ENCODE measurements at places on chromosomes 7 and 10.

GRCh38 chr10:35959252-35959651 is 317.2 kb upstream of the FZD8 start:
- no peak for DNase-seq

DNA sequence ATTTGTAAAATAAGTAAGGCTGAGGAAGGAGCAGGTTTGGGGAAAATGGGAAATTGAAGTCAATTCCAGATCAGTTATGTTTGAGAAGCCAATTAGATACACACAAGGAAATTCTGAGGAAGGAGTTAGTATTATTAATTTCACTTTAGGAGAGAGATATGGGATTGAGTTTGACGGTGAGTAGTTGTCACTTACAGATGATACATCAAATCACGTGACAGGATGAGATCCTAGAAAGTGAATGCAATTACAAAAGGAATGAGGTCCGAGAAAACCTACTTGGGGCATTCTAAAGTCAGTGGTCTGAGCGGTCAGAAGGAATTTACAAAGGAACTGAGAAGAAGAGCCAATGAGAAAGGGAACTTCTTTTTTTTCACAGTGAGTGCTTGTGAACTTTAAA is 364.3 kb upstream of the TMEM229A start:
- DNase-seq = no peak

DNA sequence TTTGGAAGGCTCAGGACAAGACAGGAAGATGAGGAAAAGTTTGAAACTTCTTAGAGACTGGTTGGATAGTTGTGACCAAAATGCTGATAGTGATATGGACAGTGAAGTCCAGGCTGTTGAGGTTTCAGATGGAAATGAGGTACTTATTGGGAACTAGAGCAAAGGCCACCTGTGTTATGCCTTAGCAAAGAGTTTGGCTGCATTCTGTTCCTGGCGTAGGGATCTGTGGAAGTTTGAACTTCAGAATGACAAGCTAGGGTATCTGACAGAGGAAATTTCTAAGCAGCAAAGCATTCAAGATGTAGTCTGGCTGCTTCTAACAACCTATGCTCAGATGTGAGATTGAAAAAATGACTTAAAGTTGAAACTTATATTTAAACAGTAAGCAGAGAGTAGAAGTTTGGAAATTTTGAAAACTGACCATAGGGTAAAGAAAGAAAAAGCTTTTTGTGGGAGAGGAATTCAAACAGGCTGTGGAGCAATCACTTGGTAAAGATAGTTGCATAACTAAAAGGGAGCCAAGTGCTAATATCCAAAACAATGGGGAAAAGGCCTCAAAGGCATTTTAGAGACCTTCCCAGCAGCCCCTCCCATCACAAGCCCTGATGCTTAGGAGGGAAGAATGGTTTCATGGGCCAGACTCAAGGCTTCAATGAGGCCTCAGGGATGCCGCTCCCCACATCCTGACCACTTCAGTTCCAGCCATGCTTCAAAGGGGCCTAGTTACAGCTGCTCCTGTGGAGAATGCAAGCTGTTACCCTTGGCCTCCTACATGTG is 415.1 kb downstream of the INHBA start:
- DNase-seq = no peak

GRCh38 chr7:22358820-22359697 is 2.1 kb upstream of the RAPGEF5 start:
- peak; percentile 55 for DNase-seq

- no peak for DNase-seq
Observed at GRCh38 chr7:130114776-130115175, 44.4 kb downstream of the KLHDC10 start.

- DNase-seq = no peak
Observed at GRCh38 chr10:126252884-126253610, 135.2 kb downstream of the ADAM12 start.

DNA sequence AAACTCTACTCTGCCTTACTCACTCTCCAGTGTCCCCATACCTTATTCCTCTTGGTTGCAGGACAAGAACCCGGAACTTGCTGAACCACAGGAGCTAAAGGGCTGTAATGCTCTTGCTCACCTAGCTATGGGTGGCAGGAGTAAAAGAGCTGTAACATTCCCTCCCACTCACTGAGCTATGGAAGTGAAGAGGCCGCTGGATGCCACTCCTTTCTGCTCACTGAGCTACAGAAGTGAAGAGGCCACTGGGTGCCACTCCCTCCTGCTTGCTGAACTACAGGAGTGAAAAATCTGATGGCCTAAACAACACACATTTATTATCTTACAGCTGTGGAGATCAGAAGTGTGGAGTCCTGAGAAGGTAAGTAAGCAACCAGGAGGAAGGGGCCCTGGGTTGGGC is 17.5 kb downstream of the MRPS24 start:
- no peak for DNase-seq
